Left colon (tissue), 2 donors: ENCODE measurements at places on chromosomes 6 and 20. TPM values are rescaled to one million over a fixed set of nuclear protein-coding genes. Genes with fewer than 3 reads are reported as not detected.
A peak's percentile ranks its signal among the peaks of the same experiment; 100 is the strongest.

GNAS-AS1 gene
- total RNA-seq = 1.1 TPM

STMN3 gene
- total RNA-seq = 2.9 TPM

DNA sequence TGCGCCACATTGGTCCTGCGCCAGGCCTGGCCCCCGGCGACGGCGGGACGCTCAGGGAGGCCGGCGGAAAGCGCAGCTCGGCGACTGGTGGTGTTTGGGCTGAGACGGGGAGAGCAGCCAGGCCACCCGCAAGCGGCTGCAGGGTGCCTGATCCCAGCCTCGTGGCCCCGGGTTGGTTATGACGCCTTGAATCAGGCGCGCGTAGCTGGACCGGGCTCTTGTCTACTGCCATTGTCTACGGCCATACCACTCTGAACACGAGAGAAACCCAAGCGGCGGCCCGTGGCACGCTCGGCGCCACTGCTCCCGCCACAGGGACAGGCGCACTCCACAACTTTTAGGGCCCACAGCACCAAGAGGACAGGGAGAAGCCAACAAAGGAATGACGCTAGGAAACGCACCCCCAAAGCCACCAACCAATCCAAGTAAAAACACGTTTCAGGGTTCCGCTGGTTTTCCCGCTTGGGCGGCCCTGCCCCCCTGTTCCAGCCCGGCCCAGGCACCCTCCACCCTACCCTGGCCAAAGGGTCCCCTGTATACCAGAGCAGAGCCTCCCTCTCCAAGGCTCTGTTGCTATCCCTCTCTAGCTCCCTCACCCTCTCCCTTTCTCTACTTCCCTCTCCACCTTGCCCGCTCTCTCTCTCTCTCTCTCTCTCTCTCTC, 1849.3 kb upstream of the DEFB115 start:
- DNase-seq = no peak

DNA sequence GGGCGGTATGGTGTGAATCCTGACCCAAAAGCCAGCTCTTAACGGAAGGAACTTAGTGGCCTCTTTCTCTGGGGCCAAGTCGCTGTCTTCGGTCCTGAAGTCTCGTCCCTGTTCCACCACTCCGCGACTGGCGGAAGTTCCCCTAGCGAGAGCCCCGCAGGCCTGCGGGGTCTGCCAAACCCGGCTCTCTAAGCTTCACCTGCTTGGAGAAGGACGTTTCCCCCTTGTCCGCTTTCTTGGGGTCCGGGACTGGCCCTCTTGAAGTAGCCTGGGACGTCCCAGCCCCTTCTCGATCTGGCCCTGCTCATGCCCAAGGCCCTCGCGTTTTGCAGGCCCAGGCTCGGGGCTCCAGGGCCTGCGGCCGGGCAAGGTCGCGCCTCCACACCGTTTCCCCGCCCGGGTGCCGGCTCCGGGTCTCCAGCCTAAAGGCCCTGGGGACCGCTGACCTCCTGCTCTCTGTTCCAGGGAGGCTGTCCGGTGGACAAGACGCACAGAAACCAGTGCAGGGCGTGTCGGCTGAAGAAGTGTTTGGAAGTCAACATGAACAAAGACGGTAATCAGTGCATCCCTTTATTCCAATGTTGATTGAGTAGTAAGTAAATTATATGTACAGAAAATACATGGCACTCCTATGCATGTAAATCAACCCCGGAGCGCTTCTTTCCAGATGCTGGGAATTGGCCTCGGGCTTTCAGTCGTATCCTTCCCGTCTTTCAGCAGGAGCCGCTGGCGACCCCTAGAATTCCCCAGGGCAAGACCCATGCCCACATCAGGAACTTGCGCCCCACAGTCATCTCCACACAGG, 8.8 kb downstream of the NR2E1 start:
- no peak for DNase-seq

GRCh38 chr6:30678964-30679726, 6.3 kb upstream of the DHX16 start:
- peak; percentile 89 for DNase-seq
